Adipocyte (in vitro differentiated cells): ENCODE measurements at places on chromosomes 16 and 17.

GRCh38 chr17:58691701-58692238, at the start of gene TEX14:
TSS of gene TEX14 (minus strand) at chr17:58692045. CDS start at chr17:58652001, 40,044 bp downstream.
- no peak for DNase-seq

GRCh38 chr16:23499801-23500200, 10.5 kb downstream of the GGA2 start:
- no peak for DNase-seq

DNA sequence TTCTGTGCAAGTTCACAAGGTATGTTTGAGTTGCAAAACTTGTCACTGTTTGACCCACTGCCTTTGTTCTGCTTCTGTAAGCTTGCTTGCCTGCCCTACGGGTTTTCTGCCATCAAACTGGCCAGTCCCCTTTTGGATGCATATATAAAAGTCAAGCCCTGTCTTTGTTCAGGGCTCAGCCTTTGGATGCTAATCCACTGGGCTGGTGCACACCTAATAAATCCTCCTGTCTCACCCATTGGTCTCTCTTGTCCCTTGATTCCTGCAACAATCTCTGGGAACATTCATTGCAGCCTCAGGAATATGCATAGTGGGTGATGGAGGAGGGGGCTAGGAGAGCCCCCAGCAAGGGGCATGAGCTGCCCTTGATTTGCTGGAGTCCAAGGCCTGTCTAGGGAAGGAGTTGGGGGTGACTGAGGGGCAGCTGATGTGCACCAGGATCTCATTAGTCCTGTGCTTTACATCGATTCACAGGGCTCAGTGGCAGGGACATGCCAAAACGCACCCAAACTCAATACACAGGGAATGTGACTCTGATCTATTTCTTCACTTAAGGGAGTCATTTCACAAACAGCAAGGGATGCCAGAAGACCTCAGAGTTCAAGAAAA, 225.4 kb upstream of the NLRP1 start:
- DNase-seq = no peak

GRCh38 chr17:67575325-67575724, 142.4 kb upstream of the NOL11 start:
- DNase-seq = no peak

DNA sequence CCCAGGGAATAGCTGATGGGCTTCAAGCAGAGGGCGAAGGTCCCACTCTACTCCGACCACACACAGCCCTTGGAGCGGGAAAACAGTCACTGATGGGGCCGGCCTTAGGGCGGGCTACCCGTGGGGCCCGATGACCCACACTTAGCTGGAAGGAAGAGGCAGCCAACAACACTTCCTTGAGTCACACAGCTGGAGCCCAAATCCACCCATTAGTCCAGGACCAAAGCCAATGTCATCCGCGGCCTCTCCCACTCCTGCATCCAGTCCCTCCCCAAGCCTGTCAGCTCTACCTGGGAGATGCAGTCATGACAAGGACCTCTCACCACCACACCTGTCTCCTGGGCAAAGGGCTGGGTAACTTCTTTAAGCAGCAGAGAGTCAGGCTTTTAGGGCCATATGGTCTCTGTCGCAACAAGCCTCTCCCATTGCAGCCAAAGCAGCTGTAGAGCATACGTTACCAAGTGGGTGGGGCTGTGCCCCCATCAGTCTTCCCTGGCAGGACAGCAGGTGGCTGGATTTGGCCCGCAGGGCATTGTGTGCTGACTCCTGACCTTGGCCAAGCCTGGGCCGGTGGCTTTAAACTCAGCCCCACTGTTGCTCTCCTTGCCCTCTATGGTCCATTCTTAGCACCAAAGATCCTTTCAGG, 110.7 kb downstream of the SOCS1 start:
- no peak for DNase-seq

DNA sequence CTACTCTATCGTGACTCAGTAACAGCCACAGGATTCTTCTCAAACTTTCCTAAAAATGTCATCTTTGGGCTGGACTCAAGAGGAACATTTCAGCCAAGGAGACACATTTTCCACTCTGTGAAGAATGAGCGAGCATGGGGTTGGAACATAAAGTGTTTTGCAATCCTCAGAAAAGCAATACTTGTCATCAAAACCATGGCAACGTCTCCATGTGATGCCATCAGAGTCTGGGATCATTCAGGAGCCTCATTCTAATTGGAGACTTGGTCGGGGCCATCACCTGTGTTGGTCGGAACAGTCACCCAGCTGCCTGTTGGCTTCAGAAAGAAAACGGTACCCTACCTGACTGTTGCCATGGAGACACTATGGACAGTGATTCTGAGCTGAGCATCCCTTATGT, 25.5 kb downstream of the MYOCD start:
- DNase-seq = peak; percentile 81
